ENCODE measurements at places on chromosomes 1 and 21. TPM values are rescaled to one million over a fixed set of nuclear protein-coding genes. Genes with fewer than 3 reads are reported as not detected.
A peak's percentile ranks its signal among the peaks of the same experiment; 100 is the strongest.

DNA sequence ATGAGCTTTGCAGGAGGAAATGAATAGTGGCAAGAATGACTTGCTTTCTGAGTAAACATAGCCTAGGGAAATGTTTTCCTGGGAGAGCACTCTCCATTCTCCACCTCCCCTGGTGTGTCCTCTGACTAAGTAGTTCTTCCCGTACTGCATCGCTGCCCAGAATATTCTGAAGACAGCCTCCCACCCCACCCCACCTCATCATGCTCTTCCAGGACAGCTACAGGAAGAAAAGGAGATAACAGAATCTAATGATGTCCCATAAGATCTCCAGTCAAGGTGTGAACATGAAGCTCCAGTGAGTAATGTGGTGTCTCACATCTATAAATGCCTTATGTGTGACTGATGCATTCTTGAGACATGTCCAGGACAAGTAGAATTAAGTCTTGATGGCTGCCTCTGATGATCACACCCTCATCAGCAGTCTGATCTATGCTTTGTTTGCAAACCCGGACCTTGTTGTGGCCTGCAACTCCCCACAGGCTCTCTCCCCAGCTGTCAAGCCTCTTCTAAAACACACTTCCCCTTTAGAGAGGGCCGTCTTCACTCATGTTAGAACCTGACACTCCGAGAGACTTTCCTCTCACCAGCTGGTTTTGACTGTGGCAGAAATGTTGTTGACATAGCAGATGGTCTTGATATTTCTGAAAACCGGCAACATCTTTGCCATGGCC, 183.0 kb downstream of the CYYR1 start:
- DNase-seq = peak; percentile 27

DNA sequence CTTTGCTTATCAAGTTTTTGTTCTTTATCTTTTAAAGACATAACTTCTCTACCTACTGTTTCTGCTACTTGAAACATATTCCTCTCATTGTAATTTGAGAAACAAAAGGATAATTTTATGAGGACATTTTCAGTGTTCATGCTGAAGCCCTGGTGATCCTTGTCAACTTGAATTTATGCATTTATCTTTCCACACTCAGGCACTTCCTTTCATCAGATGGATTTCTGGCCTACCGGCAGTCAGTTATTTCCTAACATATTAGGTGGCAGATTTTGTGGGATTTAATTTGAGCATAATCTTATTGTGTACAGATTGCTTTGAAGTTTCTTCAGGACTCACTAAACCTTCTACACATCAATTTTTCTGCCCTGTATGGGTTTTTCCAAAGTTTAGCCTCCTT, 75.0 kb downstream of the RGL1 start:
- DNase-seq = no peak

DNA sequence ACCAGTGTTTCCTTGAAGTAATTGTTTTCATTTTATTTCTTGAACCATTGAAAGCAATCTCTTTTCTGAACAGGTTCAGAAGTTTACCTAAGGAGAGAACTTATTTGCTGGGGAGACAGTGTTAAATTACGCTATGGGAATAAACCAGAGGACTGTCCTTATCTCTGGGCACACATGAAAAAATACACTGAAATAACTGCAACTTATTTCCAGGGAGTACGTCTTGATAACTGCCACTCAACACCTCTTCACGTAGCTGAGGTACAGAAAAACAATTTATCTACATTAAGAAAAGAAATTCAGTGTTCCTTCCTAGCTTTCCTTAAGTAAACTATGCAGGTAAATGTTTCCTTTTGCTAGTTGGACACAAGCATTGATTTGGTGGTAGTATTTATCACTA, 27.4 kb downstream of the AGL start:
- no peak for DNase-seq

DNA sequence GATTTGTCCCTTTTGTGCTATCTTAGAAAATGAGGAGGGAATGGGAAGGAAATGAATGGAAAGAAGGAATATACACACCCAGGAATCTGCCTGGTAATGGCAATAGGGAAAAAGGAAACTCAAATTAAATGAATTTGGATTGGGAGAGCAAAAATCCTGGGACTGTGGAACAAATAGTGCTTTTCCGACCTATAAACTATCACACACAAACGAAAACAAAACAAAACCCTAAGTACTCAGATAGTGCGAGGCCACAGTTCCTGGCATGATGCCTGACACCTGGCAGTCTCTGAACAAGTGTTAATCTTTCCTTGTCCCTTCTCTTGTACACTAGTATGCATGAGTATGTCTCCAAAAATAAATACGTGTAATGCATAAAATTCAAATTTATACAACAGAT, 319.8 kb upstream of the SPAG17 start:
- DNase-seq = no peak

GRCh38 chr1:224783006-224783651, 146.3 kb upstream of the DNAH14 start:
- DNase-seq = no peak

The ADORA1 gene
- 6.5 TPM for total RNA-seq

Measured in fibroblast of the aortic adventitia (primary cell).